ENCODE measurements at places on chromosomes 7 and 10.

- no peak for DNase-seq
Observed at GRCh38 chr7:75737856-75738603, 711 bp downstream of the HIP1 start.

GRCh38 chr10:16832351-16833080 lies 15.3 kb upstream of the RSU1 start:
- no peak for DNase-seq

DNA sequence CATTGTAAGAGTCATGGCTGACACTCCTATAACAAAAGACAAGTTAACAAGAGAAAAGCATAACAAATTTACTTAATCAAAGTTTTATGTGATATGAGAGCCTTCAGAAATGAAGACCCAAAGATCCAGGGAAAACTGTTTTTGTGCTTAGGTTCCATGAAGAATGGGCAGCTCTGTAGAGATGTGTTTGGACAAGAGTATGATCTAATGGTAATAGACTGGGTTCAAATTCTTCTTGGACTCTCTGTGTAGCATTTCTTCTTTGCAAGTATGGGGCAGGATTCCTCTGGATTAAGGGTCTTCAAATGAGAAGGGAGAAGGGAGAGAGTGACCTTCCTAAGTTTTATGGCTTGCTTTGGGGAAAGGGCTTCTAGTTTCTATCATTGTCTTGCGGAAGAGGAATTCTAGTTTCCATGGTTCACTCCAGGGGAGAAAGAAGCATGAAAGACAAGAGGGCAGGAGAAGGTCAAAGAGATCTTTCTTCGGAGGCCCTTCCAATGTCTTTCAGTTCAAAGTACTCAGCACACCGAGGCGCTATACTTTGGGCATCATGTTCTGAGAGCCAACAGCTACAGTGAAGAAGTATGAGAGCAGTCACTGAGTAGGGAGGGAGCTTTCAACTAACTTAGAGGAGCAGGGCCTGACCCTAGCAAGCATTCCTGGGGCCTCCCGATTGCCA lies 15.4 kb downstream of the IFIT3 start:
- DNase-seq = no peak

- no peak for DNase-seq
Observed at GRCh38 chr10:48209241-48209640, 65.3 kb downstream of the FRMPD2 start.

All from stimulated activated CD4-positive, alpha-beta T cell treated with anti-CD3 and anti-CD28 coated beads, Interleukin-15, amount 100 ng/mL, for 48 hours (primary cell).